ENCODE measurements at places on chromosomes 6 and 20.

GRCh38 chr6:167932468-167933276 is 64.8 kb upstream of the KIF25 start:
- no peak for DNase-seq

DNA sequence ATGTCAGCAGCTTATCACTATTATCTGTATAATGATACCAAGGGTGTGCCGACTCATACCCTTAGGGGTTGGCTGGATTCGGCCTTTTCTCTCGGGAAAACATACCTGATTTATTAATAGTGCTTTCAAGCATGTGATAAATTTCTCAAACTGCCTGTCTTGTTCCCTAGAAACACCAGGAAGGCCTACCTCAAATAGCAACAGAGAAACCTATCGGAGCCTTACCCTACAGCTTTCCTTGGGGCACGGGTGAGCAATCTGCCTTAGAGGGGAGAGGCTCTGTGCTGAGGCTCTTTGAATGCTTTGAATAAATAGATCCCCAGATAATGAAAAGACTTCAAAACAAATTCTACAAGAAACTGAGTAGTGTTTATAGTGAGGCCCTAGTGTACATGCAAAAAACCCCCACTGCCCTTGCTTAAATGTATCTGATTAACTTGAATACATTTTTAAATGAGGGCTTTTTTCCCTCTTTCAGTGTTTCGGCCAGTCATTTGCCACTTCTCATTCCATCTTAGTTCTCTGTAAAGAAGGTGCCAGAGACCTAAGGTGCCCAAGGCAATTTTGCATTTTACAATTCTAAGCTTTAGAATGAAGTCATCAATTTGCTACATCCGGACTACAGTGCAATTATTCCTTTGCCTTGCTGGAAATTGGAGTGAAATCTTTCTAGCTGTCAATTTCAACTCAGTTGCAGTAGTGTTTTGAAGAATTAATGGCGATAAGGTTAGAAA is 320.1 kb downstream of the ESR1 start:
- no peak for DNase-seq

DNA sequence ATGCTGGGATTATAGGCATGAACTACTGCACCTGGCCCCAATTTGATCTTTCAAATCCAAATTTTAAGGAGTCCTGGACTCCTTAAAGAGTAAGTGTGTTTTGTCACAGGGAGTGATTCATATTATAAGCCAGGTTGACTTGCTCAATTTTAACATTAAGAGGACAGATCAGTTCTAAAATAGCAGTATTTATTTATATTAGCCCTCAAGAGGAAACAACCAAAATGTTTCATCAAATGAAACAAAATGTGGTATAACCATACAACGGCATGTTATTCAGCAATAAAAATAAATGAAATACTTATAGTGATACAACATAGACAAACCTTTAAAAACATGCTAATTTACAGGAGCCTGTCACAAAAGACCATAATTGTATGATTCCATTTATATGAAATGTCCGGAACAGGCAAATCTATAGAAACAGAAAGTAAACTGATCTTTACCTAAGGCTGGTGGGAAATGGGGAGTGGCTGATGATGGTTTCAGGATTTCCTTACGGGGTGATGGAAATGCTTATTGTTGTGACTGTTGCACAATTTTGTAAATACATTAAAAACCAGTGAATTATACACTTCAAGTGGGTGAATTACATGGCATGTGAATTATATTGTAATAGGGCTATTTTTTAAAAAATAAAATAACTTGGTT is 637.4 kb downstream of the MMUT start:
- no peak for DNase-seq

DNA sequence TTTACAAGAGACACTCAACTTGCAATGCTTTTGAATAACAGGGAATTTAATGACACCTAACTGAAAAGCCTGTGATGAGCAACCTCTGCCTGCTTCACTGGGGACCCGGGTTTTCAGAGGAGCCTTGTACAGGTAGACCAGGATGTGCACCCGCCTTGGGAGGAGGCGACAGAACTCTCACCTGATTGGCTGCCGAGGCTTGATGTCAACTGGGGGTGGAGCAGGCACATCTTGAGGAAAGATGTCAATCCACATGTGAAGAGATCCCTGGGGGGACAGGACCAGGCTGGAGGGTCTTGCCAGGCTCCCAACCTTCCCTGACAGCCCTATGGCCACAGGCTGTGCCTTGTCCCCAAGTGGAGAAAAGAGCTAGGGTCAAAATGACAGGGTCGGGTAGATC is 19.8 kb downstream of the ERGIC3 start:
- no peak for DNase-seq

DNA sequence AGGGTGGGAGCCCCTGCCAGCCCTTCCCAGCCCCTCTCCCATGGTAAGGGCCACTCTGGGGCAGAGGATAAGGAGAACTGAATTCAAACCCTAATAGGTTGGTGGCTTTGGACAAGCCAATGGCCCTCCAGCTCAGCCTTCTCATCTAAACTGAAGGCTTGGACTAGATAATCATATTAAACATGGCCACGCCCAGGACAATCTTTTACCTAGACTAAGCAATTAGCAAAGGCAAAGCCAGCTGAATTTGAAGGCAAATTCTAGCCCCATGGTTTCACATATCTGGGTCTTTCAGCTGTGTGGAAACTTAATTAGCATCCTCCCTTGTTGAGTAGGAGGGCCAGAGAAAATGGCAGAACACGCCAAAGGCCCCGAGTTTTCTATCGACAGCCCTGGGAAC is 10.7 kb downstream of the SLC22A23 start:
- DNase-seq, result no peak

Measured in activated CD4-positive, CD25-positive, alpha-beta regulatory T cell treated with anti-CD3 and anti-CD28 coated beads, Interleukin-2, amount 50 U/mL, for 16 hours (primary cell).